ENCODE measurements at places on chromosomes 1 and 21. TPM values are rescaled to one million over a fixed set of nuclear protein-coding genes. Genes with fewer than 3 reads are reported as not detected.

The SAMD13 gene
- 0.65 TPM for total RNA-seq

The CRTC2 gene
- 40.2 TPM for total RNA-seq

The CCT3 gene
- total RNA-seq: 400 TPM

The LCE4A gene
- total RNA-seq: not detected

The FCER1G gene
- total RNA-seq: not detected

The KRTAP21-3 gene
- not detected for total RNA-seq

The PCP4 gene
- total RNA-seq: not detected

The AKR7A3 gene
- total RNA-seq: 0.21 TPM

The UTS2 gene
- total RNA-seq: not detected

The TP73 gene
- 0.65 TPM for total RNA-seq

The LCE1F gene
- total RNA-seq: not detected

The CAMTA1 gene
- 73.5 TPM for total RNA-seq

The KIFAP3 gene
- total RNA-seq: 13.8 TPM

The REN gene
- not detected for total RNA-seq

The NIBAN1 gene
- total RNA-seq: 0.91 TPM

The LORICRIN gene
- not detected for total RNA-seq

The PLA2G2C gene
- not detected for total RNA-seq

The DPT gene
- not detected for total RNA-seq

The CR1 gene
- not detected for total RNA-seq

The NBPF4 gene
- 0.18 TPM for total RNA-seq

The ST6GALNAC3 gene
- 0.47 TPM for total RNA-seq

The FCGR3B gene
- not detected for total RNA-seq

The ERICH3 gene
- not detected for total RNA-seq

The FMO4 gene
- total RNA-seq: 0.50 TPM

The IGSF21 gene
- not detected for total RNA-seq

The PLA2G4A gene
- 12.0 TPM for total RNA-seq

The PPIAL4G gene
- total RNA-seq: not detected

The SLC35F3 gene
- 5.8 TPM for total RNA-seq

The SYNC gene
- total RNA-seq: 12.4 TPM

The NHLH1 gene
- total RNA-seq: 0.48 TPM

The HES4 gene
- 49.8 TPM for total RNA-seq

The GLRX2 gene
- total RNA-seq: 54.3 TPM

The ECM1 gene
- total RNA-seq: 2.1 TPM

The DIP2A gene
- 12.1 TPM for total RNA-seq

The RIPPLY3 gene
- 0.62 TPM for total RNA-seq

The NDC1 gene
- 22.4 TPM for total RNA-seq

The GPR37L1 gene
- 0.19 TPM for total RNA-seq

The KLHL20 gene
- 11.6 TPM for total RNA-seq

Data from A549 treated with CORT108297 at 1 μM for 4 hours (cell line).